ENCODE measurements at places on chromosomes 1 and 21.

GRCh38 chr1:61090546-61091202 is 8.3 kb downstream of the NFIA start:
- DNase-seq: no peak

DNA sequence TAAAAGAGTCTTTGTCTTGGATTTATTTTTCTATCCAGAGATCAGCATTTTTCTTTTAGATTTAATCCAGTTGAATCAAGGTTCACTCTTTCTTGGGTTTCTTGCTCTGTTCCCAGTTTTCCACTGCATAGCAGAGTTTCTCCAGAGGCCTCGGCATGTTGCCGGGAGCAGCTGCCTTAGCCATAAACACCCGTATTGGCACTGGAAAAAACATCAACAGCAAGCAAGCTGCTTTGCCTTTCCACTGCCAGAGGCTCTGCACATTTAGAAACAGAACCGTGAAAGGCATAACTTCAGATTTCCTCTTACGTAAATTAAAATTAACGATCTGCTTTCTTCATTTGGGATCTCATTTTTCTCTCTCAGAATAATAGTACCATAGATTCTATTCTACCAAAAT is 181.8 kb upstream of the L1TD1 start:
- no peak for DNase-seq

DNA sequence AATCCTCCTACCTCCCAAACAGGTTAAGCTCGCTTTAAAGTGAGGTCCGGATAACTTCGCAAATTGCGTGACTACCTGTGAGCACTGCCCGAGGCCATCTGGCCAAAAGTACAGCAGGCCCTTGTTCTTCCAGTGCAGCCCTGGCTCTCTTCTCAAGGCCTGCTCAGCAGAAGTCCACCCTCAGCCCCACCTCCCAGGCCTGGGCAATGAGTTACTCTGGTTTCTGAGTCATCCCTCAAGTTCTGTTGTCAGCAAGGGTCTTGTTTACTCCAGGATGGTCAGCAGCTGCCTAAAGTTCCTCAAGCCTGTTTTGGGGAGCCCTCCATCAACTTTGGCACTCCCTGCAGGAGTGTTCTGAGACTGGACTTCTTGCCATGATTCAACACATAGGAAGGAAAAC is 101.7 kb downstream of the BCAR3 start:
- no peak for DNase-seq

DNA sequence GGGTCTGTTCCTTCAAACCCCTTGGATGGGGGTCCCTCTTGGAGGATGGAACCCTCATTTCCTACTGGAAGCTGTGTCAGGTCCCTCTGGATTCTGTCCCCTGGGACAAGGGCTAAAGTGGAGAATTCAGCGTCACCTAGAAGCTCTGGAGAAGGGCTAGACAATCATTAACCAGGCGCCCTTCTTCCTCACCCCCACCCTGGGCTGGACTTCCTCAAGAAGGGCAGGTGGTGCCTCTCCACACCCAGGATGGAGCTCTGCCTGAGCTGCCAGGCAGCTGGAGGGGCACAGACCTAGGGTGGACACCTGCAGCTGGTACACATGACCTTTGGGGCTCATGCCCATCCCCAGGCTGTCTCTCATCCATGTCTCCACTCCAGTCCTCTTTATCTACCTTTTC is 3.6 kb downstream of the CELF3 start:
- no peak for DNase-seq

GRCh38 chr21:43333298-43334062 is 93.5 kb downstream of the SIK1 start:
- no peak for DNase-seq

DNA sequence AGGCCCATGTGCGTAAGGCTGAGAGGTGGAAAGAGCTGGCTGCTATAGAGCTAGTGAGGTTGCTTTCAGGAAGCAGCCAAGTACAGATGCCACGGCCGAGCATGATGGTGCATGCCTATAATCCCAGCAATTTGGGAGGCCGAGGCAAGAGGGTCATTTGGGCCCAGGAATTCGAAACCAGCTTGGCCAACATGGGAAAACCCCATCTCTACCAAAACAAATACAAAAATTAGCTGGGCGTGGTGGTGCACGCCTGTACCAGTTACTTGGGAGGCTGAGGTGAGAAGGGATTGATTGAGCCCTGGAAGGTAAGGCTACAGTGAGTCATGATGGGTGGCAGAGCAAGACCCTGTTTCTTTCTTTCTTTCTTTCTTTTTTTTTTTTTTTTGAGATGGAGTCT is 2.7 kb downstream of the CCDC24 start:
- DNase-seq: no peak

GRCh38 chr1:164907666-164908065 is 348.7 kb downstream of the PBX1 start:
- no peak for DNase-seq

GRCh38 chr1:202288177-202288576 is 53.6 kb downstream of the UBE2T start:
- no peak for DNase-seq

- no peak for DNase-seq
Observed at GRCh38 chr1:187622545-187622944, 793.8 kb downstream of the PLA2G4A start.

DNA sequence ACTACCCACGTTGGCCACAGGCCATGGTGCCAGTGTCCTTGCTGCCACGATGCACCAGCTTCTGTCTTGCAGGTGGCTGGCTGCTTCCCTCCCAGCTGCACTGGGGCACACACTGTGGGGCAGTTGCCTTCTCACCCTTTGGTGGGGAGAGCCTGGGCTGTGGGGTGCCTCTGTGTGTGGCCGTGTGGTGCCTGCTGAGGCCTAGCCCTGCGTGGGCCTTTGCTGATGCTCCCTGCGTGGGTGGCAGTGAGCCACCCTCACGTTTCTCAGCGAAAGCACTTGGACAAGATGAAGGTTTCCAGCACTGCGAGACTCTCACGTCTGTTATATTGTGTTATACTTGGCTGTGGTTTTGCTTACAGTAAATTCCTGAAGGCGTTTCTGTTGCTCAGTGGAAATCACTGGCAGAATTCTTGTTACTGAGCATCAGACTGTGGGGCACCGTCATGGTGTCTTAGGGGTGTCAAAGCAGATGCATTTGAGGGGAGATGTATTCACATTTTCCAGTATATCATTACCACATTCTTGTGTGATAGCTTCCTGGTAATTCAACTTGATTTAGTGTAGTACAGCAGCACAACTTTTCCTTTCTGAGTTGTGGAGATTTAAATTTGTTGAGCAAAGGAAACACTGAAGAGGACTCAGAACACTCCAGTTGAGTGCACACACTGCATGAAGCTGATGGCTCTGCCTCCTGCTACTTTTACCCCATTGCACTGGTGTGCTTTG is 124.7 kb downstream of the PCBP3 start:
- peak; percentile 41 for DNase-seq

GRCh38 chr21:44637018-44637850 is at the start of gene KRTAP10-10:
TSS of gene KRTAP10-10 (plus strand) at chr21:44637356. CDS start at chr21:44637418, 62 bp downstream.
- no peak for DNase-seq

DNA sequence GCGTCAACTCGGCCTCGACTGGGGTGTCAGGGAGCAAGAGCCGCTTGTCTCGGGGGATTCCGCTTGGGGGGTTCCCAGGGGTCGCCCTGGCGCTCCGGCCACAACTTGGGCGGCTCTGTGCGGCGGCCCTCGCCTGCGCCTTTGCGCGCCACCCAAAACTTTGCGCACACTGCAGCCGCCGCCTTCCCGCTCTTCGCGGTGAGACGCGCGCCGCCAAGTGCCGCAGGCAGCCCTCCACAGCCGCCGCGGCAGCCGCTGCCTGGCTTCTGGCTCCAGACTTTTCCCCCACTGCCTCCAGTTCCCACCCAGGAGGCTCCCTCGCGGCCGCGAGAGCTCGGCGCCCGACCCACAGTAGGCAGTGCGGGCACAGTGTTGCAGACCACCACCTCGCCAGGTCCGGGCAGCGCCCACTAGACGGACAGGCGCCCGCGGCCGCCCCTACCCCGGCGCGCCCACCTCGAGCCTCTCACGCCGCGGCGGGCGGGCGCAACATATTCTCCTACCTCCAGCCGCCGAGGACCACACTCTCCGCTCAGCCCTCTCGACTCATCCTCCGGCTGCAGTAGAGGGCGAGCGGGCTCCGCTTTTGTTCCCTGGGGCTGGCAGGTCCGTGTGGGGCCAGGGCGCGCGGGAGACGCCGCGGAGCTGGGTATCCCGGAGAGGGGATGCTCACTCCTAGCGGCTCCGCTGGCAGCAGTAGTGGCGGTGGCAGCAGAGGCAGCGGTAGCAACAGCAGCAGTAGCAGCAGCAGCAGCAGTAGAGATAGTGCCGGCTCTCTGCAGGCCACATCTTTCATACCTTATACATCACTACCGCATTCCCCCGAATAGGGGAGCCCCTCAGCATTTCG is 296.6 kb downstream of the OMA1 start:
- DNase-seq: peak; percentile 31

DNA sequence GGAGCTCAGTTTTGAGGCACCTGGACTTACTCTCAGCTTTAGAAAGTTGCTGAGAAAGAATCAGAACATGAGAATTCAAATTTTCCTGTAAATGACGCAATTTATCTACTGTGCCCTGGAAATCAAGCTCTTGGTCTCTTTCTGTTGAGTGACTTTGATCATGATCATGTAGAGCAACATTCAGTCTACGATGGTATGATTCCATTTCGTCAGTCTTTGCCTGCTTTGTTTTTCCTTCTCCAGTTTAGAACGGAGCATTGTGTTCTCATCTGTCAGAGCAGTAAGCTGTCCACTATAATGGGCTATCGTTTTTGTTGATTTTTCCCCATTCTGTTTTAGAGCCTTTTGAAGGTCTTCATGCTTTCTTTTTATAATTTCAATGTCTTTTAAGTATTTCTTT is 20.7 kb downstream of the SFT2D2 start:
- no peak for DNase-seq

DNA sequence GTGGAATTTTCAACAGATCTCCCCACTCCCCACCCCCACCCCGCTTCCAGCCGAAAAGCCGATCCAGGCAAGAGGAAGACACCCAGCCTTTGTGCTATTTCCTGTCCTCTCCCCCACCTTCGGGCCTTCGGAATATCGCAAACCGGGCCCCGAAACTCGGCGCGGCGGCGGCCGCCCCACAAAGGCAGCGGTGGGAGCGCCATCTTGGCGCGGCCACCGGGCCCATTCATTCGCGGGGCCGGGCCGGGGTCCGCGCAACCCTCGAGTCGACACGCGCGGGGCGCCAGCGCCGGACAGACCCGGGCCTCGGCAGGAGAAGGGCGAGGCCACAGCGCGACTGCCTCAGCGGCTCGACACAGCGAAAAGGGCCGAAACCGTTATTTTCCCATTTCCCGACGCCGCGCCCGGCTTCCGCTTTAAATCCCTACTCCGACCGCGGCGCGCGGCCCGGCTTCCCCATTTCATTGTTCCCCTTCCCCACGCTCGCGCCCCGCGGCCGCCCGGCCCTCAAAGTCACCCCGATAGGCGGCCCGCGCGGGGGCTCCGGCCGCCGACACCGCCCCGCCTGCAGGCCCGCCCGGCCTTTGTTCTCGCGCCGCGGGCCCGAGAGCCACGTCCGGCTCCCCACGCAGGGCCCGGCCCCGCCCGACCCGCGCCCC is 911 bp downstream of the GNB1 start:
- peak; percentile 64 for DNase-seq

DNA sequence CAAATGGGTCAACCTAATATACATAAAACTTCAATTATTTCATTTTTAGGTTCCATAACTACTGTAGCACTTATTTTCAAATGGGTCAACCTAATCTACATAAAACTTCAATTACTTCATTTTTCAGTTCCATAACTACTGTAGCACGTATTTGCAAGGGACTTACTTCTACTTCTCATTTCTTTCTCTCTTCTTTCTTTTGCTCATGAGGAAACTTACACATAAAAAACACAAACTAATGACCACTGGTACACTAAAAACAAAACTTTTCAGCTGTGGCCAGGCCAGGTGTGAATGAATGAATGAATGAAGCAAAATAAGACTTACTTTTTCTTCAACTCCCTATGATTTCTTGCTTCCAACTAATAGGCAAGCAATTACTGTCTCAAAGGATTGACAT is 11.7 kb downstream of the SYDE2 start:
- no peak for DNase-seq

DNA sequence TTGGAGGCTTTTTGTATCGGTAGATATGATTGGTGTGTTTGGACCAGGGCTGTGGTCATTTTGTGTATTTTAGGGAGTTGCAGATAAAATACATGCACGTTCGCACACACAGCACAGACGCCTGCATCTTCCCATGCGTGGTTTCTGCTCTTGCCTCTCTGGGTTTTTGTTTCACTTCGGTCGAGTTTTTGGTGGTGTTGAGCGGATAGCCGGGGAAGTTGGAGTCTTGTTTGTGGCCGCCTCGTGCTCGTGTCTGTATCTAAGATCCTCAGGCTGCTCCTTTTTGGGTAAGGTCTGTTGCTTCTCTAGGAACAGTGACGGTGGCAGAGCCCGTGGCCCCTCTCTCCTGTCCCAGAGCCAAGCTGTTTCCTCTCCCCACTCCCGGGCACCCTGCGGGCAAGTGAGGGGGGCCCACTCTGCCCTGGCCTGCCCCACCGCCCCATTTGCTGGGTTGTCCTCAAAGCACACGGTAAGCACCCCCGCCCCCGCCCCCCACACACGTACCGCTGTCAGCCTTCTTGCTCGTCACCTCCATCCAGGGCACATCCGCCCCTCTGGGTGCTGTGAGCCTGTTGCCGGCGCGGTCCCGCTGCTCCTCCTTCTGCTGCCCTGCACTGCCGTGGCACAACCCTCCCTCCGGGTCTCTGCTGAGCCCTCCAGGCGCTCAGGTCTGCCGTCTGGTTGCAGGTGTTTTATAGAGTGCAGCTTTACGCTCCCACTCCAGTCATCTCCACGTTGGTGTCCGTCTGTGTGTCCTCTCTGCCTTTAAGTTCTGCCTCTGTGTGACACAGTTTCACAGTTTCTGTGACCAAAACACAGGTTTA is 51.9 kb downstream of the AGPAT3 start:
- DNase-seq: peak; percentile 29

DNA sequence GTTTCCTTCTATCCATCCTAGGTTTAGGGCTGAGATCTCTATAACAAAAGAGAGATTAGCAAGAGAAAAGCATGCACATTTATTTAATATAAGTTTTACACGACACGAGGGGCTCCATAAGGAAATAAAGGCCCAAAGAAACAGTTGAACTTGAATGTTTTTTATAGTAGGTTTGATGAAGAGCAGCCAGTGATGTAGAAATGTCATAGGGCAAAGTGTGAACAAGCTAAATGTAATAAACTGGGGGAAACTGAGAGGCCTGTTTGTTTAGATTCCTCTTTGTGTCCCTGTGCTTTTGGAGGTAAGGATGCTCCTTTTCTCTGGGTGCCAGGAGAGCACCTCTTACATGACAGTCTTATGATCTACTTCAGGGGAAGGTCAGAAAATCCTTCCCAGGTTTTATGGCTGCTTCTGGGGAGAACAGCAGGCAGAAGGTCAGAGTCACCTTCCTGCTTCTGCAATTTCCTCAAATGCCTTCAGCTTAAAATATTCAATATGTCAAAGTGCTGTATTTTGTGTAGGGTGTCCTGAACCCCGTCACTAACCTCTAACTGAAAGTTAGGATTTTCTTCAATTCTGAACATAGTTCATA is 9.5 kb upstream of the HORMAD1 start:
- no peak for DNase-seq

DNA sequence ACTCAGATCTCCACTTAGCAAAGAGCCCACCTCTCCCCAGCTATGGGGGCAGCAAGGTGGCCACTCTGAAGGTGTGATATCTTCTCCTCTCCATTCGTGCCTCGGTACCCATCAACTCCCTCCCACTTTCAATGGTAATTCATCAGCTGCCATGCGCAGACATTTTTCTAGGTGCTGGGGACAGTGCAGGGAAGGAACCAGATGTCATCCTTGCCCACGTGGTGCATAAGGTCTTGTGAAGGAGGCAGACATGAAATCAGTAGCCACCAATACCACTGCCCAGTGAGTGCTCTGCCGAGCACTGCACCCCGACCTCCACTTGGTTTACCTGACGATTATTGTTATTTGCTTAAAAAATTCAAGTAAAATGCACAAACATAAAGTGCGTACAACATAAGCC is 76.3 kb upstream of the CSF3R start:
- DNase-seq: no peak

All from RPMI8226 (cell line).